ENCODE measurements at places on chromosomes 12 and 14. TPM values are rescaled to one million over a fixed set of nuclear protein-coding genes. Genes with fewer than 3 reads are reported as not detected.

The EXOC5 gene
- 52.5 TPM for total RNA-seq

The FOXG1 gene
- not detected for total RNA-seq

The AMN gene
- total RNA-seq = not detected

The NTF3 gene
- 0.09 TPM for total RNA-seq

The CABP1 gene
- total RNA-seq = not detected

The ANKRD9 gene
- 3.4 TPM for total RNA-seq

The BIN2 gene
- total RNA-seq = not detected

The RPGRIP1 gene
- 0.33 TPM for total RNA-seq

The DDN gene
- total RNA-seq = 0.11 TPM

The PLD4 gene
- not detected for total RNA-seq

The VDR gene
- total RNA-seq = 0.11 TPM

The ERC1 gene
- 28.7 TPM for total RNA-seq
